Inflammatory macrophage (primary cell): ENCODE measurements at places on chromosomes 1 and 21.

GRCh38 chr1:200496937-200497336 lies 87.1 kb upstream of the ZNF281 start:
- DNase-seq: no peak

DNA sequence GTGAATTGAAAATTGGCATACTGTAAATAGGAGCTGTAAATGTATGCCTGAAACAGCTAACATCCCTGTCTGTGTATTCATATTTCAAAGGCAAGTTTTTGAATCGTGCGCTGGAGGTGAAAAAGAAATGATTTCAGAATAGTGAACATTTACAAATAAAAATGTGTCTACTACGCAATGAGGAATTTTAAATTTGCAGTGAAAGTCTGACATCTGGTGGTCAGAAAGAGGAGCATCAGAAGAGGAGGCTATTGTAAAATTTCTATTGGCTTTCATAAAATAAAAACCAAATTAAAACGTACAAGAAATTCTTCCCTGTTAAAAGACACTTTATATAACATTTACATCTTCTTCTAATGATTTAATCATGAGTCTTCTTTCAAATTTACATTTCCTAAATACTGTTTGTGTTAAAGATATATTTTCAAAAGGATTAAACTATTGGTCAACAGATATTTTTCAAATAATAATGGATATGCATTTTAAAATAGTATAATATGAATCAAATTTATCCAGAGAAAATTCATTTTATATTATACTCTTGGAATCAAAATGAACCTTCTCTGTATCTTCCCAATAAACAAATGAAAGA lies 113.7 kb upstream of the RRP15 start:
- DNase-seq: peak; percentile 21

GRCh38 chr1:226980122-226980560 lies 40.0 kb downstream of the COQ8A start:
- no peak for DNase-seq

GRCh38 chr1:39917825-39918224 lies 16.1 kb upstream of the MYCL start:
- no peak for DNase-seq

DNA sequence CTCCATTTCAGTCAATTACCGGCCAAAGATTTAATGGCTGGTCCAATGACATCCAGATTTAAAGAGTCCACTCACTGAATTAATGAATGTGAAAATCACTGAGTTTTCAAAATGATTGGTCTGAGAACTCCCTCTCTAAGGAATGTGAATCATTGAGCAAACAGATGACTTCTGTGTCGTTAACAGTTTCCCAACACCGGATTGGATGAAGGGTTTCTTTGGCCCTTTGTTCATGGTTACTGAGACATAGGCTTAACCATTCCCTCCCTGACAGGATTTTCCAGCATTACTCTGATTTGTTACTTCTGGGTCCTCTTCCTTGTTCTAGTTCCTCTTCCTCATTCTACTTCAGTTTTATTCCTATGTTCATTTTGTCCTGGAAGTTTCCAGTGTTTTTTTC lies 1.5 kb upstream of the CLDN17 start:
- no peak for DNase-seq

DNA sequence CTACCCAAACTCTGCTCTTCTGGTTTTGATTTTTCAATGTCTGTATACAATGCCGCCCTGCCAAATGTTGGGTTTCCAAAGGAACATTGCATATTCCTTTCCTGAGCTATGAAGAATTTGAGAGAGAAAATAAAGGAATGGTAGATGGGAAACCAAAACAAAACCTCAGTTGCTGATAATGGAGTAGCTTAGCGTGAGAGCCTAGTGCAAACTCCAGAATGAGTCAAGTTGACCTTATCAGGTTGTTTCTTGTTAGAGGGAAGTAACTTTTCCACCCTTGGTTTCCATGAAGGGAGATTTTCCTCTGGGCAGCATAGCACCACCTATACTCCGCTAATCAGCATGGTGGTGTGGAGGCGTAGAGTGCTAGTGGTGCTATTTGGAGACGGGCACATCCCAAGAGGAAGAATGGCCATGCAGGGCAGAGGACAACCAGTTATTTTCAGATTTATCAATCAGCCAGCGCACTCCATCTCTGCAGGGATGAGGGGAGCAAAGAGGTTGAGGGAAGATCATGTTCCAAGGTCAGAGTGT lies 51.6 kb downstream of the BACH1 start:
- DNase-seq: no peak

GRCh38 chr21:14947613-14948160 lies 117.1 kb downstream of the NRIP1 start:
- DNase-seq: no peak

DNA sequence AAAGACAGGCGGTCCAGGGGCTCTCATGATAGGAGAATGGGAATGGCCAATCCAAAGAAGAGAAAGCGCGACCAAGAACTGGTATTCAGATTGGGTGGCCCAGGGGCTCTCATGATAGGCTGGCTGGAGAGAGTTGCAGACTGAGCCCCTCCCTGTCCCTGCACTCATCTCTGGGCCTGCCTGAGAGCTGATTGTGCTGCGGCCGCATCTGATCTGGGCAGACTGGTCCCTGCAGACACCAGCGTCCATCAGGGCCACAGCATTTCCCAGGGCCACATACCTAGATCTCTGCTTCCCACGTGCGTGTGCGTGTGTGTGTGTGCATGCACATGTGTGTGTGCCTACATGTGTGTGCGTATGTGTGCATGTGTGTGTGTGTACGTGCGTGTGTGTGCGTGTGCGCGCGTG lies 30.4 kb upstream of the MAN1C1 start:
- no peak for DNase-seq

GRCh38 chr1:223844787-223845036 lies 1.0 kb downstream of the TP53BP2 start:
- peak; percentile 17 for DNase-seq

DNA sequence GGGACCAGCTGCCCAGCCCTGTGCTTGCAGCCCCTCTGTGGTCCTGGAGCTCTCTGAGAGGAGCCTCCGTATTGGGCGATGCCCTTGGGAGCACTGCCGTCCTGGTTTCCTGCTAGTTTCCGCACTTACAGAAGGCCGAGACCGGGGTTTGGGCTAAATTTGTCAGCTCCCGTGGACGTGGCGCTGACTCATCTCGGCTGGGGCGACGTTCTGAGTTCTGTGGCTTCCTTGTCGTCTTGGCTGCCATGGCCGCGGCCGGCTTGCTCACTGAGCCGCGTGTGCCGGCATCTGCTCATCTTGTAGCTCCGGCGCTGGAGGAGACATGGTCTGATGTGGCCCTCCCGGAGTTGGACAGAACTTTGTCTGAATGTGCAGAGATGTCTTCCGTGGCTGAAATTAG lies 64.9 kb downstream of the PCNT start:
- DNase-seq: no peak

DNA sequence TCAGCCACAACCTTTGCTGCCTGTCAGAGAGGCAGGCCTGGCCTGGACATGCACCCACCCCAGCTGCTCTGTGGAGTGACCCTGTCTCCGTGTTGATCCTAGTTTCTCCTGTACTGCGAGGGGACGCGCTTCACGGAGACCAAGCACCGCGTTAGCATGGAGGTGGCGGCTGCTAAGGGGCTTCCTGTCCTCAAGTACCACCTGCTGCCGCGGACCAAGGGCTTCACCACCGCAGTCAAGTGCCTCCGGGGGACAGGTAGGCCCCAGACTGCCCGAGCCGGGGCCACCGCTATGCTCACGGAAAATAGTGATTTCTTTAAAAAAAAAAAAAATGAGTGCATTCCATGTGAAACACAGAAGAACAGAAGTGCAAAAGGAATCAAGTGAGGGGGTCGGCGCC lies 41.6 kb upstream of the TRAPPC10 start:
- DNase-seq: no peak

- peak; percentile 14 for DNase-seq
Measured at GRCh38 chr1:209850342-209850979, 22.7 kb downstream of the UTP25 start.

DNA sequence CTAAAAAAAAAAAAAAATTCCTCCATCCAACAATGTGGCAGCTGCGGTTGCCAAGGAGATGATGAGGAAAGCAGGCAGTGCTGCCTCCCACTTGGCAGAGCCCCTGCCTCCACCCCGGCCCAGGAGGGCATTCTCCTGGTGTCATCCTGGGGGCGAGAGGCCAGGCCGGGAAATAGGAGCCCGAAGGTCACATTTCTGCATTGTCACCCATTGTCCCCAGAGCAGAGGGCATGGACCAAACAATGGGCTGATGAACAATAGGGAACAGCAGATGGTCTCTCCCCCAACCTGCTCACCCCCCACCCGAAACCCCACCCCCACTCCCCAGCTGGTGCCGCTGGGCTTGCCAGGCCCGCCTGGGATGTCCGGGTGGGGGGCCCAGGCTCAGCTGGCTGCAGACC lies 37.3 kb downstream of the CAMK2N1 start:
- DNase-seq: no peak

DNA sequence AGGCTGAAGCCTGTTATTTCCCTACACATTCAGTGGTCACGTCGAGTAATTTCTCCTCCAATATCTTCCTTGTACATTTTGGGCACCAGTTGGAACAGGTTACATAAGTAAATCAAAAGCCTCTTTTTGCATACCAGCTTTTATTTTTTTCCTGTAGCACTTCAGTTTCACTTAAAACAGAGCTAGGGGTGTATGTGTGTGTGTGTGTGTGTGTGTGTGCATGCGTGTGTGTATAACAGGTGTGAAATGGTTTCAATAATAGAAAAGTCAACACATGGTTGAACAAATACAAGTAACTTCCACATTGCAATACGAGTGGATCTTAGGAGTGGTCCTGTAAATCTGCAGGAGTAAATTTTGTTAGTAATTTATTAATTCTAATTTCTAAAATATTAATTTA lies 3.0 kb upstream of the MAN1A2 start:
- DNase-seq: no peak

- peak; percentile 77 for DNase-seq
Measured at GRCh38 chr21:34582506-34583150, 32.3 kb downstream of the RCAN1 start.

- DNase-seq: no peak
Measured at GRCh38 chr21:27190601-27191000, 223.7 kb upstream of the ADAMTS5 start.

DNA sequence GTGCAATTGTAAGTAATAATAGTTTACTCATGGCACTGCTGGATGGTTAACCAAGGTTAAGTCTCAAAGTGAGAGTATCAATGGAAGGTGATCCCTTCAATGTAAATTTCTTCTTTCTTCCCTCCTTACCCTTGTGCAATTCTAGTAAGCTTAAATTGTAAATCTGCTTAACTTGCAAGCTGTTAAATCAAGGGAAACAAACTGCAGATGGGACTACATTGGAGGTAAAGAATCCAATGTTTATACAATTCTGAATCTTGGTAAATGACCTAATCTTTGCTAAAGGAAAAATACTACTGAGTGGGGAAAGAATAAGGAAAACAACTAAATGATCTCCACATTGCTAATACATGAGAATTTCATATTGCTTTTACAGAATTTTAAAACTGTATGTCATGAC lies 6.7 kb upstream of the CD55 start:
- DNase-seq: no peak

GRCh38 chr1:228297822-228298221 lies 90.0 kb downstream of the OBSCN start:
- DNase-seq: no peak

- DNase-seq: no peak
Measured at GRCh38 chr21:38173276-38174035, 83.3 kb upstream of the KCNJ15 start.

GRCh38 chr1:5989731-5990271 lies 2.4 kb downstream of the NPHP4 start:
- DNase-seq: no peak

DNA sequence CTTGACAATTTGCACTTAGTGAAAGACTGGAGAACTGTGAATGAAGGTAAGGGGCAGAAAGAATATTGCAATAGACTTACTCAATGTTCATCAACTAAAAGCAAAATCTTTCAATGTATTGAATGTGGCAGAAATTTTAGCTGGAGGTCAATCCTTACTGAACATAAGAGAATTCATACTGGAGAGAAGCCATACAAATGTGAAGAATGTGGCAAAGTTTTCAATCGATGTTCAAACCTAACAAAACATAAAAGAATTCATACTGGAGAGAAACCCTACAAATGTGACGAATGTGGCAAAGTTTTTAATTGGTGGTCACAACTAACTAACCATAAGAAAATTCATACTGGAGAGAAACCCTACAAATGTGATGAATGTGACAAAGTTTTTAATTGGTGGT lies 80.7 kb downstream of the JMJD4 start:
- no peak for DNase-seq

DNA sequence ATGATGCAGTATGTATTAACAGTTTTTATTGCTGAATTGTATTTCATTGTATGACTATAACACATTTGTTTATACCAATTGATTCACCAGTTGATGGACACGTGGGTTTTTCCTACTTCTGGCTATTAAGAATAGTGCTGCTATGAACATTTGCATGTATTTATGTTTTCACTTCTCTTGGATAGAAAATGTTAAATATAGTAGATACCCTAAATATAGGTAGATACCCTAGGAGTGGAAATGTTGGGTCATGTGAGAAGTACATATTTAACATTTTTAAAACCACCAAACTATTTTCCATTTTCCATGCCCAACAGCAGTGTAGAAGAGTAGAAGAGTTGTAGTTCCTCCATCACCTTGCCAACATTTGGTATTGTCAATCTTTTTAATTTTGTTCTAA lies 7.8 kb downstream of the PHTF1 start:
- no peak for DNase-seq

DNA sequence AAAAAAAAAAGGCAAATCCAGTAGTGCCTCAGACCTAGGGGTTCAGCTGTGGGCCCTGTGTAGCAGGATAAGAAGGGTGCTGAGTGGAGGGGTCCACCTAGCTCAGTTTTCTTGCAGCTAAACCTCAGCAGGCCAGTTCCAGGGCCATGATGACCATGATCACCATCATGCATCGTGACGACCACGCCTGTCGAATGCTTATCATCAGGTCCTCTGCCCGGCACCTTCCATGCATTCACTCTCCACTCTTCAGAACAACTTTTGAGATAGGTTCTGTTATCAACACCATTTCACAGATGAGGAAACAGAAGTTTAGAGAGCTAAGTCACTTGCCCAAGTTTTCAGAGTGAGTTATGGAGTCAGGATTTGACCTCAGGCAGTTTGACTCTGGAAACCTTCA lies 54.9 kb downstream of the ACBD3 start:
- DNase-seq: no peak

DNA sequence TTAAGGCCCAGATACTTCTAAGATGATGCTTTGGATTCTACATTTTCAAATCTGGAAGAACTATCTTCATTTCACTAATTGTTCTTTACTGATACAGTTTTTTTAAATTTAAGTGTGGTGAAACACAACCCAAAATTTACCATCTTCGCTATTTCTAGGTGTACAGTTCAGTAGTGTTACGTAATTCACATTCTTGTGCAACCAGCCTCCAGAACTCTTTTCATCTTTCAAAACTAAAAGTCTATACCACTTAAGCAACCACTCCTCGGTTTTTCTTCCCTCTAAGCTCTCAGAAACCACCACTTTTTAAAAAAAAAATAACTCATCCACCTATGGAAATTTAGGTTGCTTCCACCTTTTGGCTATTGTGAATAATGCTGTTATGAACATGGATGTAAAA lies 220.7 kb downstream of the PDE4B start:
- peak; percentile 10 for DNase-seq

- no peak for DNase-seq
Measured at GRCh38 chr1:204853436-204853835, 17.2 kb upstream of the NFASC start.
